ENCODE measurements at places on chromosomes 5 and 9.

DNA sequence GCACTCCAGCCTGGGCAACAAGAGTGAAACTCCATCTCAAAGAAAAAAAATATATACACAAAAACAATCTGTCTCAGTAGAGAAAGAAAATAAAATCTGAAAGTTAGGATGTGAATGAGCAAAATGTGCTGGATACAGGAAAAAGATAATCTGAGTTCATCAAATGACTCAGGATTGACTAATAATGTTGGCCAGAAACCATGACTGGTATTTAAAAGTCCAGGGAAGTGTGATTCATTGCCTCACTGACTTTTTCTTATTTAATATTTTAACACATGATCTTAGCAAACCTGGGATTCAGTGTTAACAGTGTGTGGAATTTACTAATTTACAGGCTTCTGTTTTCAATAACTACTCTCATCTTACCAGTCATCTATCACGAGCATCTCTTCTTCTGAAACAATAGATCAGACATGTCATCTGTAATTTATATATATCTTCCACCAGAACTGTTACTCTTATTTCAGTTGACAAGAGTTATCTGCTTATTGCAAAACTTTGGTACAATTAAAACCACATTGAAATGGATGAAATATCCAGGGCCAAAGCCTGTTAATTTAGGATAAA is 256.7 kb downstream of the CDH12 start:
- peak; percentile 58 for DNase-seq

DNA sequence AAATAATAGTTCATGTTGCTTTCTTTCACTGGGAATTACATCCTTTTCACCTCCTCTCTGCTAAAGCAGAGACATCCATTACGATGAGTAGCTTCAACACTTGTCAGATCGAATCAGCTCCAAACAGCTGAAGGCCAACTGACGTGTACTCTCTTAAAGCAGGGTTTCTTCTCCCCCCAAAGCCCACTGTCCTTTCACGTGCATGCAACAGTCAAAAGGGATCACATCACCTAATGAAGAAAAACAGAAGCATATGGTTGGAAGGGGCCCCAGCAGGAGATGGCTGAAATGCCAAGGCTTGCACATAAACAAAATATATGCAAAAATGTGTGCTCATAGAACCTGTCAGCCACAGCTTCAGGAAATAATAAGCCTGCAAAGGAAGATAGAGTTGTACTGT is 421.6 kb downstream of the ANXA1 start:
- no peak for DNase-seq

GRCh38 chr5:68261569-68262065 is 46.1 kb downstream of the PIK3R1 start:
- DNase-seq = no peak

DNA sequence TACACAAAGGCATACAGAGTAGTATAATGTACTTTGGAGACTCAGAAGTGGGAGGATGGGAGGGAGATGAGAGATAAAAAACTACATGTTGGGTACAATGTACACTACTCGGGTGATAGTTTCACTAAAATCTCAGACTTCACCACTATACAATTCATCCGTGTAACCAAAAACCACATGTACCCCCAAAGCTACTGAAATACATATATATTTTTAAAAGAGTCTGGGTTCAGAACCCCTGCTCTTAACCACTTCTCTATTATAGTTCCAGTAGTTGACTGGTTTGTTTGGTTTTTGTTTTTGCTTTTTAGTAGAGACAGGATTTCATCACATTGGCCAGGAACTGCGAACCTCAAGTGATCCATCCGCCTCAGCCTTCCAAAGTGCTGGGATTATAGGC is 22.6 kb downstream of the SGTB start:
- DNase-seq = no peak

- no peak for DNase-seq
Measured at GRCh38 chr5:35094948-35095347, 47.2 kb upstream of the AGXT2 start.

Measured in ACHN (cell line).